ENCODE measurements at places on chromosomes 3 and 15. TPM values are rescaled to one million over a fixed set of nuclear protein-coding genes. Genes with fewer than 3 reads are reported as not detected.

GRCh38 chr15:40286061-40286532, 3.2 kb upstream of the ANKRD63 start:
- no peak for DNase-seq

GRCh38 chr3:47705391-47705790, 76.3 kb downstream of the SMARCC1 start:
- DNase-seq: no peak

GRCh38 chr3:178456621-178457285, 79.5 kb upstream of the KCNMB2 start:
- no peak for DNase-seq

DNA sequence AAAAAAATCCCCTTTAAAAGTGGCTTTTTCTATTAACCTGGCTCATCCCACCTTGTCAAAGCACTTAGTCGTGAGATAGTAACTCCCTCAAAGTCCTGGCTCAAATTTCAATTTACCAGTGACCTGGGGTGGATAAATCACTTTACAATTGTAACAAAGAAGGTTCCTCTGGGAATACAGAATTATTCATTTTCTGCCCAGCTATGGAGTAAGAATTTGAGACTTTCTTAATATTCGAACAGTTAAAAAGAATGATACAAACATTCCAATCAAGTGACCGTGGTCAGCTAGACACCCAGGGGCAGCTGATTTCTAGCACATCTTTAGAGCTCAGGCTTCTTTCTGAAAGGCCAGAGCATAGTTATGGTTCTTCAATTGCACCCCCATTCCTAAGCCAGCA, 291.0 kb upstream of the TGFBR2 start:
- DNase-seq: no peak

GRCh38 chr15:34953851-34954250, 15.7 kb downstream of the AQR start:
- DNase-seq: no peak

DNA sequence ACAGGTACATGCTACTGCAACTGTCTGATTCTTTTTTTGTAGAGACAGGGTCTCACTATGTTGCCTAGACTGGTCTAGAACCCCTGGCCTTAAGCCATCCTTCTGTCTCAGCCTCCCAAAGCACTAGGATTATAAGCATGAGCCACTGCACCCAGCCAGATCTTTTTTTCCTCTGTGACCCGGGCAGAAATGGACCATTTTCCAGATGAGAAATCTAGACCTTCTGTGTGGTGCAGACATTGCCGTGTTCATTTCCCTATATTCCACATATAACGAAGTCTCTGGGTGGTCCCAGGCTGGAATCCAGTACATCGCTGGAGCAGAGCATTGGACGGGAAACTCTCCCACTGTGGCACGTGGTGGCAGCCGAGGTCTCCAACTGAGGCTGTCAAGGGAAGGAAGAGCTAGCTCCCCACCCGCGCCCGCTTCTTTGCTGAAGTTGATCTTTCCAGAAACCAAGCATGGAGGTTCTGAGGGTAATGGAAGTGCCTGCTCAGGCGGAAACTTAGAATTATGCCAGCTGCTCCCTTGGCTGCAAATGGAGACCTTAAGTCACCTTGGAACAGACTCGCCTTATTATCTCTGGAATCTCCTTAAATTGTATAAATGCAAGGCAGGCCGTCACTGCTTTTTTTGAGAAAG, 23.1 kb upstream of the TXNRD3 start:
- no peak for DNase-seq

DNA sequence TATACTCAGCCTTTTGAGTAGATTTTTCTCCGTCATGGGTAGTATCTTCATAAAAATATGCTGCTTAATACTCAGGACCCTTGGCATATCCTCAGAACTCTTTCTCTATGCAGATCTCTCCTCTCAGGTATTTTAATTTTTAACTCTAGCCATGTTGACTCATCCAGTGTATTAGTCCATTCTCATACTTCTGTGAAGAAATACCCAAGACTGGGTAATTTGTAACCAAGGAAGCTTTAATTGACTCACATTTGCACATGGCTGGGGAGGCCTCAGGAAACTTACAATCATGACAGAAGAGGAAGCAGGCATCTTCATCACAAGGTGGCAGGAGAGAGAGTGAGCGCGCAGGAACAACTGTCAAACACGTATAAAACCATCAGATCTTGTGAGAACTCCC, 129.3 kb upstream of the CD96 start:
- no peak for DNase-seq

DNA sequence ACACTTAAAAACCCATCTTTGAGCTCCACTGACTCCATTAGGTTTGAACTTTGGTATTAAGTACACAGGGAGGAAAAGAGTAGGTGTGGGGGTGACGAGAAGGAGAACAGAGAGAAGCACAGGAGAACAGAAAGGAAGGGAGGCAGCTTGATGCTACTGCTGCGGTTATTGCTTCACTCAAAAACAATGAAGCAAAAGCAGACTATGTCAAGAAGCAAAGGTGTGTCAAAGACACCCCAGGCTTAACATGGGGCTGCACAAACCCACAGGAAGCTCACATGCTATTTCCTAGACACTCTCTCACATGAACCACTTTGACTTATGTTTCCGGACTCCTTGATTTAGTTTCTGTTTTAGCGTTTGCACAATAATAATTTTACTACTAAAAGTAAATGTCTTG, 961.0 kb upstream of the CFAP20DC start:
- no peak for DNase-seq

DNA sequence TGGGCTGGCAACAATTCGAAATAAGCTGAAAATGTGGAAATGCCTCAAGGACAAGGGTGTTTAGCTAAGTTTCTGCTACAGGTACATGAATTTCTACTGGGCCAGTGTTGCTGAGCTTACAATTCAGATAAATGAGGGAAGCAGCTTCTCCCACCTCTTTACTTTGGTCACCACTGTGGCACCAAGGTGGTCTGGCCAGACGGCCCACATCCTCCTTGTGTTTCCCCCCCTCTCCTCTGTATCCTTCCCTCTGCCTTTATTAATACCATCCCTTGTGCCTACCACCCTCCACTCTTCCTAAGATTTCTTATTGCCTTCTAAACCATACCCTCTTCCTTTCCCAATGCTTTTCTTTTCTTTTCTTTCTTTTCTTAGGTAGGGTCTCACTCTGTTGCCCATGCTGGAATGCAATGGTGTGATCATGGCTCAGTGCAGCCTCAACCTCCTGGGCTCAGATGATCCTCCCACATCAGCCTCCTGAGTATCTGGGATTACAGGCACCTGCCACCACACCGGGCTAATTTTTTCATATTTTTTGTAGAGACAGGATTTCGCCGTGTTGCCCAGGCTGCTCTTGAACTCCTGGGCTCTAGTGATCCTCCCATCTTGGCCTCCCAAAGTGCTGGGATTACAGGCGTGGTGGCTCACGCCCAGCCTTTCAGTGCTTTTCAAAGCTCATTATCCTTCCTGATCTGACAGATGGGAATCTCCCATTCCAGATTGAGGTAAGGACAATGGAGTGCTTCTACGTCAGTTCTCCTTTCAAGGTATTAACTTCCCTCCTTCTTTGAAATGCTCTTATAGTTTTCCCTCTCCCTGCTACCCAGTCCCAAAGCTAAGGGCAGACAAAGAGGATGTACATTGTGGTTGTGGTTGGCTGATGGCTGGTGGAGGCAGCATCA, 14.8 kb downstream of the ANXA2 start:
- no peak for DNase-seq

DNA sequence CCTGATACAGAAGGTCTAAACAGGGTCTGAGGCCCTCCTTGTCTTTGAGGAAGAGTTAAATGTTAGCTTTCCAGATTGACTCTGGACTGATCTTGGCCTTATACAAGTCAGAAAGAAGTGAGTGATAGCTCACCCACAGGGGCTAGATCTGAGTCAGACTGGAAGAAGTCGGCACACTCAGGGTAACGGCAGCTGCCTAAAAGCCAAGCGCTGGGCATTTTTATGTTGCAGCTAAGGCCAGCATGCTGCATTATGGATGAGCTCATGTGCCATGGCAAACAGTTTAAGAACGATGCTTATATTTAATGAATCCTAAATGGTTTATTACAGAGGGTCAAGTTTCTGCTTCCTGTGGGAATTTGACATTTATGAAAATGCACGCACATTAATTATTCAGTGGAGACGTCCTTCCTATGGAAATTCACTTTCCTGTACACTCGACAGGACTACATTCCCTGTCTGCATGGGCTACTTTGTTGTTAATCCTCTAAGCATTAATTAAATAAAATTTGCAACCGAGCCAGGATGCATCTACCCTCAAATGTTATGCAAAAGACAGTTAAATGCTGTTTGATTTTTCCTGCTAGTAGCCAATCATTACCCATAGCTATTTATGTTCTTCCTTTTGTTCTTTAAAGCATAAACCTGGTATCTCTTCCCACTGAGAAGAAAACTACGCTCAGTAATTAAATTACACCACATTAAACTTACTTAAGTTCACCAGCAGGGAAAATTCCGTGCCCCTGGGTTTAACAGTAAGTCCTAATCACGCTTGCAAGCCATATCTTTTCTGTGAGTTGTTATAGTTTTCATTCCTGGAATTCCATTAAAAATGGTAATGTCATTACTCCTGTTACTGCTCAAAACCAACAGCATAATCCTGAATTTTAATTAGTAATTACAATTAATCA, 762.7 kb upstream of the CFAP20DC start:
- peak; percentile 18 for DNase-seq

DNA sequence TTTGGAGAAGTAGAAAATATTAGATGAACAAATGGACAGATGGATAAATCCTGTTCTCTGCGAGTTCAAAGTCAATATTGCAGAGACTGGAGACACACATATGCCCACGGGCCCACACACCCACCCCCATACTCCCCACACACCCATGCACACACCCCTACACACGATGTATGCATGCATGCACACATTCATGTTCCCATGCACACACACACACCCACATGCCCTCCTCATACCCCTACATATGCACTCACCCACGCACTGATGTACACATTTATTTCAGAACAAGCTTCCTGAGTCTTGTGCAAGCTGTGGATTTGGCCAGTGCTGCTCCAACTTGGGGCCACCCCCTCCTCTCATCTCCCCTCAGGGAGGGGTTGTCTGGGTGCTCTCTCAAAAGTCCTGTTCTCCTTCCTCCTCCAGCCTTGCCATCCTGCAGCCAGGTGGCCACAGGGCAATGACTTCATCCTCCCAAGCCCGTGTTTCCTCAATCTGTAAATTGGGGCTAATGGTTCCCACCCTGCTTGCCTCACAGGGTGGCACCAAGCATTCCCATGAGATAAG, 16.4 kb downstream of the MAPKAPK3 start:
- DNase-seq: no peak

The THAP10 gene
- total RNA-seq: 8.0 TPM

The GHSR gene
- not detected for total RNA-seq

The ARL6 gene
- 8.1 TPM for total RNA-seq

The C3orf49 gene
- not detected for total RNA-seq

The RETNLB gene
- total RNA-seq: not detected

The AMOTL2 gene
- 62.9 TPM for total RNA-seq
